ENCODE measurements at places on chromosomes 1 and 21.

GRCh38 chr1:1436630-1437032 is 1.1 kb downstream of the VWA1 start:
- DNase-seq: no peak

DNA sequence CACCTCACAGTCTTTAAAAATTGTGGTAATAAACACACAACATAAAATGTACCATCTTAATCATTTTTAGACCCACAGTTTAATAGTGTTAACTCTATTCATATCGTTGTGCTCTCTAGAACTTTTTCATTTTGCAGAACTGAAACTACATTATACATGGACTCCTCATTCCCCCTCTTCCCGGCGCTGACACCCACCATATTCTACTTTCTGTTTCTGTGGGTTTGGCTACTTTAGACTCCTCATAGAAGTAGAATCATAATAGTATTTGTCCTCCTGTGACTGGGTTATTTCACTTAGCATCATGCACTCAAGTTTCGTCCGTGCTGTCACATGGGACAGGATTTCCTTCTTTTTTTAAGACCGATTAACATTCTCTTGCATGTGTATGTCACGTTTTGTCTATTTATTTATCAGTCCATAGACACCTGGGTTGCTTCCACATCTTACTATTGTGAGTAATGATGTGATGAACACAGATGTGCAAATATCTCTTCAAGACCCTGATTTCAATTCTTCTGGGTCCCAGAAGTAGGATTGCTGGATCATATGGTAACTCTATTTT is 62.9 kb upstream of the TMPRSS2 start:
- DNase-seq: no peak

- DNase-seq: no peak
These were observed 8.0 kb upstream of the EIF2B3 start for GRCh38 chr1:44994309-44994898.

GRCh38 chr1:30513396-30514136 is 209.8 kb downstream of the MATN1 start:
- DNase-seq: no peak

DNA sequence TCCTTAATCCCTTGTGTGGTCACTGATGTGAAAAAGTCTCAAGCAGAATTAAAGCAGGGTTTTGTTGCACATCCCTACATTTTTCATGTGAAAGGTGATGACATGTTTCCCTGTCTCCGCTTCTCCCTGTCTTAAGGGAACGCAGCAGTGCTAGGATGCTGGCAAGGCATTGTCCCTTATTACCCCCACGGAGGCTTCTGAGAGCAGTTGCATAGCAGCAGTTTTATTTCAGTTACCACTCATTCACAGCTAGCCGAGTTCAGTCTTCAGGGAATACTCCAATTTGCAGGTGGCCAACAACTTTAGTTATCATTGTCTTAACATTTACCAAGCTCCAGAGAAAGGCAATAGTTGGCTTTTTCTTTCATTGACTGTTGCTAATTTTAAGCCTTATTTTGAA is 89.1 kb downstream of the CLEC20A start:
- DNase-seq: no peak

DNA sequence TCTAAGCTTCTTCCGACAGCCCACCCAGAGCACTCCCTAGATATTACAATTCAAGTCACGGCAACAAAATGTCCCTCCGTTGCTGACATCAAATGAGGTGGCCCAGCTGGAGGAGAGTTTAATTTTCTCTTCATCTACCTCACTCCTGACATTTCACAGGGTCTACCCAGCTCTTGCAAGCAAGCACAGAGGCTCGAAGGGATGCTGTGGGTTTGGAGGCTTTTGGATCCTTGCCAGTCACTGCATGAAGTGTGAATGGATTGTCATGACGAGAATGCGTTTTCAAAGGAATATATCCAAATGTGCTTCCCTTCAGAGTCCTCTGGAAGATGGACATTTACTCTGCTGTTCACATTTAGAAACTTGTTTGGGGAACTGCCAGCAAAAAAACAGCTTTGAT is 33.5 kb downstream of the CAPN8 start:
- DNase-seq: no peak

DNA sequence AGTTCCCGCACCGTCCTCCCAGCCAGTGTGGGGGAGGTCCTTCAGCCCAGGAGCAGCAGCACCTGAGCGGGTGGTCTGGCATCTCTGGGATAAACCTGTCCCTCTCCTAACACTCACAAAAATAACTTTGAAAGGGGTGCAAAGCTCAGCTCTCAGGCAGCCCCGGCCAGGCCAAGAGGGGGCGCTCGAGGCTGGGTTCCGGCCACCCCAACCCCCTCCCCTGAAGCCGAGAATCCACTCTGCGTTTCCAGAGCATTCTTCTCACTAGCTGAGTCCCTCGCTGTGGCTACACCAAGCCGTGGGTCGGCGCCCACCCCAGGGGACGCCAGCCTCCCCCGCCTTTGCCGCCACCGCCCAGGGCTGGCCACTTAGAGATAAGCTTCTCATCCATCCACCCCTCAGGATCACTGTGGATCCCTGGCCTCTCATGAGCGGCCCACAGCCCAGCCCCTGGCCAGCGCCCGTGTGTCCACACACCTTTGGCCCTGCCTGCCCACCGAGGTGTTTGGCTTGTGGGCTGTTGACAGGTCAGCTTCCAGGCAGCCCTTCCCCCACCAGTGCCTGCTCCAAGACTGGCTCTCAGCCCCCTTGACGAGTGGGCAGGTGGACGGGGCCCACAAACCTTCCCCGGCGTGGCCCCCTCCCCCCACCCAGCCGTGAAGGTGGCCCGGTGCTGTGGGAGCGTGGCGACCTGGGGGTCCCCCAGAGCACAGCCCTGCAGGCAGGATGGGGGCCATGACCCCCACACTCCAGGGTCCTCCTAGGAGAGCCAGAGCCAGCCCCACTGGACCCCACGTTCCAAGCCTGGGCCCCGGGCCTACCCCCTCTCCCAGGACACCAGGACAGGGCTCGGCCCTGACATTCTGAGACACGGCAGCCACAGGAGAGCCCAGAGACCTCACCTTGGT is 1.9 kb downstream of the FTCD start:
- DNase-seq: peak; percentile 74

DNA sequence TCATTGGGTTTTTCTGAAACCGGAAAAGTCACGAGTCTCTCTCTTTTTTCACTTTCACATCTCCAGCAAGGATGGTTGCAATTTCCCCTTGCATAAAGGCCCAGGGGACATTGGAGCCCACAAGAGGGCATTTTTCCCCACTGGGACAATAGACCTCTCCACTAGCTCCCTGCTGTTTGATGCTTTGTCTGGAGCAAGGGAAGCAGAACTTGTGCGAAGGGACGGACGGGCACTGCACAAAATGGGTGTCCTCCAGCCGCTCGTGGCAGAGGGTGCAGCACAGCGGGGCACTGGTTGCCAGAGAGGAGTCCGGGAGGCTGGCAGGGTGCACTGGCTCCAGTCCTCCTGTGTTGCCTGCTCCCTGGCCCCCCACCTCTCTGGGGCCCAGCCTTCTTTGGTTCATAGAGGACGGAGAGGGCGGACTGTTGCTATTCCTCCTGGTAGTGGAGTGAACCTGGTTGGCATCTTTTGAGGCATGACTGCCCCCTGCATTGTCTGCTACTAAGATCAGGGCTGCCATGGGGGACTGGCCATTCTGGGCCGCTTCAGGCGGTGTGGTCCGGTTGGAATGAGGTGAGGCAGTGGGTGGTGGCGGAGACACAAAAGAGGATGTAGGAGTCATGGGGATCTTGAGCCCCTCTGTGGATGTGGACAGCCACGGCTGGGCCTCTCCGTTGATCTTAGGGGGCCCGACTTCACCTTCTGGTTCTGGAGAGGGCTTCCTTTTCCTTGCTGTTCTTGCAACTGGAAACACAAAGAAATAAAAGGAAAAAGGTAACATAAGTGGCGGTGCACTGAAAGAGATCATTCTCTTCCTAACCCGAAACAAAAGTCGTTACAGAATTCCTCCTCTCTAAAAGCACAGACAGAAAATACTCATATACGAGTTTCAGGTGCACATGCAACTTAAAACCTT is 2.6 kb downstream of the IRF2BP2 start:
- DNase-seq: peak; percentile 71

DNA sequence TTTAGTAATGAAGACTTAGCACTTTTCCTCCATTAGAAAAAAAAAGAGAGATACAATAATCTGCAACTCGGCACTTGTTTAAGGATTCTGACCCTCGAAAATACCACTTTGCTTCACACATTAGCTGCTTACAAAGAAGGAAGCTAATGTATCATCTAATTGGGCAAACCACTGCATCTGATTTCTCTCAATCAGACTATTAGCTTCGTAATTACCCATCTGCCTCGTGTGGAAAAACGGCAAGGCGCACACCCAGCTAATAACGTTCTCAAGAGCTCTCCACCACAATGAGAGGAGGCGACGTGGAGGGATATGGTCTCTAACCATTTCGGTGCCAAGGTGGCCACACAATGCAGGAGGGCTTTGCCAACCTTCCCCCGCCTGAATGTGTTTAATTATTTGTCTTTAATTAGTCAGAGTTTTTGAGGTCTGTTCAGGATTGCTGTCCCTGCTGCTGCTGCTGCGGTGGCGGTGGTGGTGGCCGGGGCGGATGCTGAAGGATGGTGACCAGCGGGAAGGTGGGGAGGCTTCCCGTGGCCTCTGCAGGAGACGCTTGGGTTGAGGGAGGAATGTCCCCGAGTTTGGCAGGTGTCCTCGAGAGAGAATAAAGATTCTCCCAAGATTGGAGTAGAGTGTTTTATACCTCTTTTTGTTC is 374.5 kb downstream of the RPS6KC1 start:
- no peak for DNase-seq

DNA sequence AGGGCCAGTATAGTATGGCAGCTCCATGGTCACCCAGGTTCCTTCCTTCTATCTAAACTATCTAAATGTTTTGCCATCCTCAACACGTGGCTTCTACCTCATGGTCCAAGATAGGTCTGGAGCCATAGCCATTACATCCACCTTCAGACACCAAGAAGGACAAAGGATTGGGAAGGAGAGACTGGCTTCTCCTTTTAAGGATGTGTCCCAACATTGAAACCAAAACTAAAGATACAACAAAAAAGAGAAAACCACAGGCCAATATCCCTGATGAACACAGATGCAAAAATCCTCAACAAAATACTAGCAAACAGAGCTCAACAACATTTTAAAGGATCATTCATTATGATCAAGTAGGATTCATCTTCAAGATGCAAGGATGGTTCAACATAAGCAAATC is 24.8 kb downstream of the HSD11B1 start:
- DNase-seq: no peak

- DNase-seq: no peak
These were observed 1050.1 kb downstream of the PLA2G4A start for GRCh38 chr1:187878883-187879282.

- no peak for DNase-seq
These were observed 467.8 kb downstream of the CAMTA1 start for GRCh38 chr1:7253118-7253480.

DNA sequence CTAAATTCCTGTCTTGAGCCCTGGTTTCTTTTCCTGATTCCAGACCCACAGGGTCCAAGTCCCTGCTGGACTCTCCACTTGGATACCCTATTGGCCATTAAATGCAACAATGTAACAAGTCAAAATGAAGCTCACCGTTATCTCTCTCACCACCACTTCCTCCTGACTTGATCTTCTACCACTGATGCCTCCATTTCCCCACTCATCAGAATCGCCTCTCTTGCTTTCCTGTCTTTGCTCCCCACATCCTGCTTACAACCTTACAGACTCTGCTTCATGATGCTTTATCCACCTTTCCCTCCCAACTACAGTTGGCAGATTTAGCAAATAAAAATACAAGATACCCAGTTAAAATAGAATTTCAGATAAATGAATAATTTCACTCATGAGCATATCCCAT is 343.8 kb downstream of the KCNH1 start:
- peak; percentile 7 for DNase-seq

GRCh38 chr1:234544087-234544579 is 65.2 kb upstream of the TARBP1 start:
- DNase-seq: peak; percentile 78
